ENCODE measurements at places on chromosomes 16 and 17.

DNA sequence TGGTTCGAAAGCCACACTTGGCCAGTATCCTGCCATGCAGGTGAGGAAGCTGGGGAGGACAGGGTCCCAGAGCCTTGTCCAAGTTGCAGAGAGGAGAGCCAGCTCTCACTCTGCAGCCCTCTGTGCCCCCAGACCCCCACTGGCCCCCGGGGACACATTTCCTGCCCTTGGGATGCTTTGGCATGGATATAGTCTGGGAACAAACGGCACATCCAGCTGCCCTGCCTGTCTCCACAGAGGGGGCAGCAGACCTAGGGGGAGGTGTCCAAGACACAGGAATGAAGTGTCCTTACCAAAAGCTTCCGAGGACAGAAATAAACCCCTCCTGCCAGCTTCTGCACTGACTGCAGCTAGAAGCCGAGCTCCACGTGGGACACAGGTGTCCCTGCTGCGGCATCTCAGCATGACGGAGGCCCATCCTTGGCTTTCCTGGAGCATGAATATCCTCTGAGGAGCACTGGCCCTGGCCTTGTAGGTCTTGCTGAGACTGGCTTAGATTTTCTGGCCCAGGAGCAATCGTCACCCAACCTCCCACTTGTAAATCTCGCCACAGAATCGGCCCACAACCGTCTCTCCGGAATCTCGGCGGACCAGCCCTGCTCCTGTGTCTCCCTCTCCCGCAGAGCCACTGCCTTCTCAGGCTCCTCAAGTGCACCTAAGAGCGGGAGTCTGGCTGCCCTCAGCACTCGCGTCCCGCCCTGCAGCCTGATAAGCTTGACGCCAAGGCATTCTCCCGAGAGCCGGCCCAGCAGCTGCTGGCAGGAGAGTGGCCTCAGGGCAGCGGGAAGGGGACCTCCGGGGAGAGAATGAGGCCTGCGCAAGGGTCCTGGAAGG is 1.1 kb upstream of the CAPN15 start:
- DNase-seq = no peak

DNA sequence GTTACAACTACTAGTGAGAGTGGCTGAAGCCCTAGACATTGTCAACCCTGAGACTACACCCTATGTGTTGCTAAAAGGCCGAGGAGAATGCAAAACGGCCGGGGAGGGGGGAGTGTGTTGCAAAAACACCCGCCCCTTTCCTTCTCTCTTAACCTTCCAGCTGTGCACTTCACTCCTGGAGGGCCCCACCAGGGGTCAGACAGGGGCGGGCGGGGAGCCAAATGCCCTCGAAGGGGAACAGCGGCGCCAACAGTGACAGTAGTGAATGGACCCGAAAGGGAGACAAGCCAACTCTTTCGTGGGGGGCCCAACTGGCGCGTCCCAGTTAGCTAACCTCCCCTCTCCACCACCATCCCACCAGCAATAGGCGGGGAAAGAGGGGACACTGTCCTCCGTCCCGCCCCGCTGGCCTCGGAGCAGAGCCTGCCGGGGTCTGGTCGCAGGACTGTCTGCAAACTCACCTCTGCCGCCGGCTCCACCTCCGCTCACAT is 352 bp downstream of the MARF1 start:
- peak; percentile 65 for DNase-seq

GRCh38 chr17:63841350-63842172 is 924 bp downstream of the SMARCD2 start:
- no peak for DNase-seq

GRCh38 chr16:12580809-12581208 is 222.9 kb downstream of the CPPED1 start:
- DNase-seq = no peak

DNA sequence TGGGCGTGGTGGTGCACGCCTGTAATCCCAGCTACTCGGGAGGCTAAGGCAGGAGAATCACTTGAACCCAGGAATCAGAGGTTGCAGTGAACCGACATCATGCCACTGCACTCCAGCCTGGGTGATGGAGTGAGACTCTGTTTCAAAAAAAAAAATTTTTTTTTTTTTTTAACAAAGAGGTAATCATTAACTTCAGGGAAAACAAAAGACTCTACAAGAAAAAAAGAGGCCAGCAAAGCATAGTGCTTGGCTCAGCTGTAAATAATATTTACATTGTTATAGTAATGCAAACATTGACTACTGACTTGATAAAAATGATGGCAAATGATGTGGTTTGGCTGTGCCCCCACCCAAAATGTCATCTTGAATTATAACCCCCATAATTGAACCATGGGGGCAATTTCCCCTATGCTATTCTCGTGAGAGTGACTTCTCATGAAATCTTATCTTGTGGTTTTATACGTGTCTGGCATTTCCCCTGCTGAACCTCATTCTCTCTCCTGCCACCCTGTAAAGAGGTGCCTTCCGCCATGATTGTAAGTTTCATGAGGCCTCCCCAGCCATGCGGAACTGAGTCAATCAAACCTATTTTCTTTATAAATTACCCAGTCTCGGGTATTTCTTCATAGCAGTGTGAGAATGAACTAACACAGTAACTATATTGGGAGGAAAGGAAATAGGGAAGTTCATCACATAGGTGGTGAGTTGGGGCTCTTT is 12.7 kb upstream of the SSTR2 start:
- no peak for DNase-seq

DNA sequence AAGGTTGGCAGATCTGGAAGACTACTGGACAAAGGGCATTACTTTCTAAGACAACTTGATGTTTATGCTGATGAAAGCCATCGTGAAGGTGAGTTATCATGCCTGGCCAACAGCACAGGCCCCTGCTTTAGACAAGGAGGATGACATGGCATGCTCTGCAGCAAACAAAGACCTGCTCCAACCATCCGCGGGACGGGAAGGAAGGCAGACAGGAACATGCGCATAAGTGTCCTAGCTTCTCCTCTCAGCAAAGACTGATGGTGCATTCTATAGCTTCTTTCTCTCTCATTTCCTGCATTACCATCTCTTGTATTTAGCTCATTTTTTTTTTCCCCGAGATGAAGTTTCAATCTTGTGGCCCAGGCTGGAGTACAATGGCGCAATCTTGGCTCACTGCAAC is 5.4 kb downstream of the NPLOC4 start:
- DNase-seq = no peak

- DNase-seq = no peak
Observed at GRCh38 chr16:28607116-28607623, 2.7 kb downstream of the SULT1A1 start.

GRCh38 chr16:51949282-51949681 is 597.7 kb downstream of the TOX3 start:
- no peak for DNase-seq

GRCh38 chr17:81483085-81483861 is 29.3 kb downstream of the ACTG1 start:
- DNase-seq = no peak

- DNase-seq = peak; percentile 20
Observed at GRCh38 chr17:17484451-17484899, 7.7 kb downstream of the MED9 start.

DNA sequence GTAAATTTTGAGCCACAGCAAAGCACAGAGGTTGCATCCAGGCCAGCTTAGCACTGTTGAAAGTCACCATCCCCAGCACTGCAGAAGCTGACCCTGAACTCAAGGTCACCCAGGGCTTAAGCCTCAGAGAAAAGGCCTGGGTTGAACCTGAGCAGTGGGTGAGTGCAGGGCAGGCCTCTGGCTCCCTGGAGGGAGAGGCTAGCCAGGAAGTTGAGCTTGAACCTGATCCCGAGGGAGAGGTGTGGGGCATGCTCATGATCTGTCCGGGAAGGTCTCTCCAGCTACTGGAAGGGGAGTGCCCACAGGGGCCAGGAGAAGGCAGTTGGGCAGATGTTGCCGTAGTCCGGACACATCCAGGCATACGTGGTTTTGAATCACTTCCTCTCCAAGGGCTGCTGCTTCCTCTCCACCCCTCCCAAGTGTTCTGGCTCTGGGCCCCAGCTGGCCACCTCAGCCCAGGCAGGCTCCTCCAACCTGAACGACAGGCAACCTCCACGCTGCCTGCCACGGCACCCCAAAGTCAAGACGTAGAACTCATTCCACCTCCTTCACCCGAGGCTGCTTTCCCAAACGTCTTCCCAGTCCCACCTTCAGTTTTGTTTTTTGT is 18.4 kb downstream of the CARHSP1 start:
- DNase-seq = no peak
